Neural crest cell (in vitro differentiated cells): ENCODE measurements at places on chromosomes 12 and 14.

GRCh38 chr12:19299765-19300164, 139.5 kb upstream of the AEBP2 start:
- no peak for DNase-seq

- DNase-seq = no peak
Measured at GRCh38 chr12:26566675-26567074, 266.3 kb downstream of the ITPR2 start.

GRCh38 chr12:124626971-124627411, 59.6 kb upstream of the NCOR2 start:
- DNase-seq = no peak

DNA sequence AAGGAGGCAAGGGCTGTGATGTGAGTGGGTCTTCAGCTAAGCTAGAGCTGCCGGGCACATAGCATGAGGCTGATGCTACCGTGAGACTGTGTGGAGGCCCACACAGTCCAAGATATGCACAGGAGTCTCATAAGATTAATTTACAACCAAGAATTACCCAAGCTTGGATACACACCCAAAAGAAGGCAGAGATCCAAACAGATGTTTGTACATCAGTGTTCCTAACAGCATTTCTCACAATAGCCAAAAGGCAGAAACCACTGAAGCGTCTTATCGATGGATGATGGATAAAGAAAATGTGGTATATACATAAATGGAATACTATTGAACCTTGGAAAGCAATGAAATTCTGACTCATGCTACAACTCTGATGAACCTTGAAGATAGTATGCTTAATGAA, 40.8 kb upstream of the RIC8B start:
- DNase-seq = no peak

DNA sequence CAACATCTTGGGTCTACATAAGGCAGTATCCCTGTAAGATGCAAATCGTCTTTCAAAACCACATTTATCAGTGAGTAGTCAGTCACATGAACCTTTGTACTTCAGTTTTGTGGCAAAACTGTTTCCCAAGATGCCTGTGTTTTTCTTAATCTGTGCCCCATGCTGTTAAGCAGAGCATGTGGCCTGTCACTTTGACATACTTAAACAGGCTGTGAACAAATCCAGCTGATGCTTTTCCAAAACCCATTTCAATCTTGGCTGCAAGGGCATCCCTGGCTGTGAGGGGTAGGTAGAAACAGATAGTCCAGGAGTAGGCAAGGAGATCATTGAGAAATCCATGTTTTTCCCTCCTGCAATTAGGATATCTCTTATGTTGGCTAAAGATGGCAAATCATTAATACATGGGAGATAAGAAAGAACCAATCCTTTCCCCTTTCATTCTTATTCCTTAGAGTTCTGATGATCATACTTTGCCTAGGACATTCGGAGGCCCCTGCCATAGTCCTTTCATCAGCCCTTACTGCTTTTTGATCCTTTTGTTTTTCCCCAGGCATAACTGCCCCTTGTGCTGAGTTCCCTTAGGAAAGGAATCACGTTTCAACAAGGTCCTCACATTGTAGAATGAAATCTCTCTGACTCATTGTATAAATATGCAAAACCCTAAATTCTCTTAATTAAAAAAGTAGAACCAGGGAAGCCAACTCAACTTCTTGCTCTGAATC, 121.1 kb upstream of the EEA1 start:
- no peak for DNase-seq

- DNase-seq = no peak
Measured at GRCh38 chr12:94429633-94430032, 30.0 kb downstream of the CEP83 start.

DNA sequence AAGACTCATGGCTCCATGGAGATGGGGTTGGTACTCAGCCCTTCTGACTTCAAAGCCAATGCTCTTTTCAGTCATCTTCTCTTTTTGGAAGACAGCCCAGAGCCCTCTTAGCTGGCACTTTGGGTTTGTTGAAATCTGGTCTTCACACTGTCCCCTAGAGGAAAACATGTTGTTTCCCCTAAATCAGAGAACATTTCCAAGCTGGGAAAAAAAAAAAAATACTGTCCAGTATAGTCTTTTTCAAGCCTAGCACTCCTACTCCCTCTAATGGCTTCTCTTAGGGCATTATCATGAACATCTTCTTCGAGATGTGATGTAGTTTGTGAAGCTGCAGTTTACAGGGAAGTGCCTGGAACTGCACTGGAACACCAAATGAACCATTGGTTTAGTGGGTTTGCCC, 3.0 kb upstream of the ZC3H14 start:
- DNase-seq = no peak

GRCh38 chr12:82359115-82359478, 768 bp downstream of the METTL25 start:
- DNase-seq = no peak

- DNase-seq = no peak
Measured at GRCh38 chr14:78152201-78153063, 17.7 kb upstream of the NRXN3 start.

GRCh38 chr14:100468557-100468956, 118.7 kb downstream of the BEGAIN start:
- no peak for DNase-seq

- peak; percentile 46 for DNase-seq
Measured at GRCh38 chr12:93990832-93991803, 157.3 kb upstream of the PLXNC1 start.

DNA sequence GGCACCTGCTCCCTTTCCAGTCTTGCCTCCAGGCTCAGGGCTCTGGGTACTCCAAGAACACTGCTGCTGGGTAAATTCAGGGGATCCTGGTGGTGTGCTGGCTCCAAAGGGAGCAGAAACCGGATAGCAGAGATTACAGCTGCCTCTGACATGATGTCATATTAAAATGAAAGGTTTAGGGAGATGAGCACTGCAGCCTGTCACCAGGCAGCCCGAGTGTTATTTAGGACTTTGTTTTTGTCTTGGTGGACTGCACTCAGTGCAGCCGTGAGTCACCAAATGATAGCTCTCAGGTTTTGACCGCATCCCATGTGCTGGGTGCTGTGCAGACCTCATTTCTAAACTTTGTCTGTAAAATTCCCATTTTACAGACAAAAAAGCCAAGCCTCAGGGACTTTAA, 266.0 kb upstream of the CRY1 start:
- no peak for DNase-seq

DNA sequence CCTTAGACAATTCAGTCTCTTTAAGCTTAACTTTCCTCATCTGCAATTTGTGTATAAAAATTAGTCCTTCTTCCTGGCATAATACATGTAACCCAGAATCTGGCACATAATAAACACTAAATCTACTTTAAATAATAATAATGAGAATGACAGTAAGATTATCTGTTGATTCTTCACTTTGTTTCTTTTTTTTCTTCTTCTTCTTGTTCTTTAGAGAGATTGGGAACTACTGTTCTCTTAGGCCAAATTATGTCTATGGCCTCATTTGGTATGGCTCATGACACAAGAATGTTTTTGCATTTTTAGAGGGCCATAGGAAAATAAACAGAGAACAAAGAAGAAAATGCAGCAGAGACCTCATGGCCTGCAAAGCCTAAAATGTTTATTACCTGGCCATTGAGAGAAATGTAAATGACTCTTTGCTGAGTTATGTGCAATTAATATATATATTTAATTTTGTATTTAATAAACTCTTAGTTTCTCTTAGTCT, 275.8 kb downstream of the SLC6A15 start:
- no peak for DNase-seq

GRCh38 chr12:15411842-15412241, 89.5 kb downstream of the PTPRO start:
- no peak for DNase-seq

GRCh38 chr12:31849090-31849687, 110.0 kb upstream of the RESF1 start:
- no peak for DNase-seq

DNA sequence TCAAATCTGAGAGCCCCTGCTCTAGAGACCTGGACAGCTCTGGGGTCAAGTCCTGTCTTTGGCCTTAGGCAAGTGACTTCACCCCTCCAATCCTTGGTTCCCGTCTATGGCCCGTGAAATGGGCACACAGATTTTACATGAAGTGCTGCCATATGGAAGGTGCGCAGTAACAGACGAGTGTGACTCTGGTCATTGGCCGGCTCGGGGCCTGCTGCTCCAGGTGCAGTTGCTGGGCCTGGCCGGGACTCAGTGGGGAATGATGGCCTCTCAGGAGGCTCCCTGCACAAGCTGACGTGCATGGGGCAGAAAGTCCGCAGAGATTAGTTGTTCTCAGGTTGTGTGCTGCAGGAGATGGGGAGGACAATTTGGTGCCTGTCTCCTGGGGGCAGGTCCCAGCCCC, 14.0 kb upstream of the TESC start:
- DNase-seq = no peak

- DNase-seq = no peak
Measured at GRCh38 chr14:73788701-73789551, 62.7 kb upstream of the PTGR2 start.

DNA sequence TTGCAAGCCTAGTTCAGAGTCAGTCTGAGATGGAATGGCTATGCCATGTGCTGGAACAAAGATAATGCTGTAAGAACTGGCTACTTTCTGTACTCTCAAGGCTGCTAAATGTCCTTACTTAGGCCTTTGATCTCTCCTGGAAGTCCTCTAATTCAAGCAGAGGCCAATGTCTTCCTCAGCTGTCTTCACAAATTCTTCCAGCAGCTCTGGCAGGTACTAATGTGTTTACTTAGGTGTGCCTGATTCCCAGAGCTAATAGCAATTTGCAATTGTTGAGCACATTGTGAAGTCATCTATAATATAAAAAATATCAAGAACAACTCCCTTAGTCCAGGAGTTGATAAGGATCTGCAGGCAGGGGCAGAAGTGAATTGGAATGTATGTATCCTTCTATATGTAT, 3.8 kb upstream of the MYF5 start:
- no peak for DNase-seq

GRCh38 chr12:23775208-23775607, 174.3 kb downstream of the SOX5 start:
- DNase-seq = no peak

- no peak for DNase-seq
Measured at GRCh38 chr14:68962681-68963080, 16.4 kb downstream of the ACTN1 start.

GRCh38 chr14:29166507-29166906, 399.9 kb downstream of the FOXG1 start:
- no peak for DNase-seq

DNA sequence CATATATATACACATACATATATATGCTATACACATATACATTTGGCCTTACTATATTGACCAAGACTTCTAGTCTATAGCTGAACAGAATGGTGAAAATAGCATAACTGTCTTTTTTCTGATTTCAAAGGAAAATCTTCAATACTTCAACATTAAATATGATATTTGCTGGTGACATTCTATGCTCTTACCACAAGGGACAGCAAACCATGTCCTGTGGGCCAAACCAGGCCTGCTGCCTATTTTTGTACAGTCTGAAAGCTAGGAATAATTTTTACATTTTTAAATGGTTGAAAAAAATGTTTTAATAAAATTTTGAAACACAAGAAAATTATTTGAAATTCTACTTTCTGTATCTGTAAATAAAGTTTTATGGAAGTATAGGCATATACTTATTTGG, 63.6 kb downstream of the EML5 start:
- DNase-seq = no peak
